Hematopoietic multipotent progenitor cell (in vitro differentiated cells): ENCODE measurements at places on chromosomes 2 and 18. TPM values are rescaled to one million over a fixed set of nuclear protein-coding genes. Genes with fewer than 3 reads are reported as not detected.

GRCh38 chr18:32019251-32019948, 775 bp downstream of the RNF125 start:
- DNase-seq, result peak; percentile 82

DNA sequence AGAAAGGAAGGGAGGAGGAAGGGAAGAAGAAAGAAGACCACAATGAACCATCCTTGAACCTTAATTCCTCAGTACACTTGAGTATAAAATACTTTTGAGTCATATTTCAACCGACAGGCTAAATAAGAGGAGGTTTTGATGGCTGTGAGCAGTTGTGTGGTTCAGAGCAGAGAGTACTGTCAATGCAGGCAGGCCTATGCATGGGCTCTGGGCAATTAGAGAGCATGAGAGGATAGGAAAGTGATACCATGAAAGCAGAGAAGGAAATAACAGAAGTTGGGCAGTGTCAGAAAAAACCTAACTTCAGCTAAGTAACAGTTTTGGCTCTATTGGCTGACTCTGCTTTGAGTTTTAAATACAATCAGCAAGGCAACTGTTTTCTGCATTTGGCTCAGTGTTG, 123.6 kb upstream of the STK17B start:
- no peak for DNase-seq

- DNase-seq, result peak; percentile 39
Measured at GRCh38 chr2:120669121-120669952, 66.3 kb upstream of the GLI2 start.

- DNase-seq, result peak; percentile 85
Measured at GRCh38 chr18:8608795-8609658, at the start of gene RAB12. Gene RAB12 (plus strand): TSS chr18:8609437. CDS start chr18:8609440, 3 bp downstream.

Gene OSBPL6
- 0.27 TPM for total RNA-seq
